ENCODE measurements at places on chromosomes 6 and 20.
A peak's percentile ranks its signal among the peaks of the same experiment; 100 is the strongest.

- DNase-seq, result no peak
Measured at GRCh38 chr20:145877-146276, 3.5 kb downstream of the DEFB126 start.

- no peak for DNase-seq
Measured at GRCh38 chr20:22716821-22717351, 132.5 kb upstream of the FOXA2 start.

GRCh38 chr6:161476711-161477110 lies 202.8 kb upstream of the AGPAT4 start:
- DNase-seq, result peak; percentile 3

DNA sequence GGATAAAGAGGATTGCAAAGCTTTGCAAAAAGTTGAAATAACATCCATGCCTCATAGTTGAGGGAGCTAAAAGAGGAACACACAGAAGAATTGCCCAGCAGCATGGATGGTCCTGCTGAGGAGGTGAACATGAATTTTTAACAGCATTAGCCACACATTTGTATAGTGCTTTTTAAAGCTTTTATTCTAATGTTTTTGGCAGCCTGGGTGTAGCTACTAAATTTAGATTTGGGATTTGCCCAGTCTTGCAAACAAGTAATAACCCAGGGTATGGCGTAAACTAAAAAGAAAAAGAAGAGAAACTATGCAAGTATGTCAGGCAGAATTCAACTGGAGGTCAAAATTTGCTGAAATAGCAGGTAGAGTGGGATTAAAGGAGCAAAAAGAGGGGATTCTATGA lies 75.1 kb upstream of the PTPRK start:
- DNase-seq, result no peak

DNA sequence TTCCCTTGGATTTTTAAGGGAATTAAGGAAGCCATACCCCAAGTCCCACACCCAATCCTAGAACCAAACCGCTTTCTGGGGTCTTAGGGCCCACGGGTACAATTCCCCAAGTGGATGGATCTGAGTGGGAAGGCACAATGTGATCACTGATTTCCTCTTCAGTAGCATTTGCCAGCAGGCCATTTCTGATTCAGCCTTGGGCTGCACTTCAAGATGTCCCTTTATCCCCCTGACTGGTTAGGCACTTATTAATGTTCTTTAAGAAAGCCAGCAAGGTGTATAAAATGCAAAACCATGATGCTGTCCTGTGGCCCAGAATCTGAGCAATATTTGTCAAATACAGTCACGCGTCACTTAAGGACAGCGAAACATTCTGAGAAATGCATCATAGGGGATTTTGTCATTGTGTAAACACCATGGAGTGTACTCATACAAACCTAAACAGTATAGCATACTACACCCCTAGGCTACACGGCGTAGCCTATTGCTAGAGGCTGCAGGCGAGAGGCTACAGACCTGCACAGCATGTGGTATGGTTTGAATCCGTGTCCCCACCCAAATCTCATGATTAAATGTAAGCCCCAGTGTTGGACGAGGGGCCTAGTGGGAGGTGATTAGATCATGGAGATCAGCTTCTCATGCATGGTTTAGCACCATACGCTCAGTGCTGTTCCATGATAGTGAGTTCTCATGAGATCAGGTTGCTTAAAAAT lies 234.2 kb downstream of the NRN1 start:
- no peak for DNase-seq

GRCh38 chr6:108927927-108928326 lies 79.7 kb downstream of the ARMC2 start:
- no peak for DNase-seq

- DNase-seq, result no peak
Measured at GRCh38 chr6:34671801-34672656, 24.5 kb downstream of the ILRUN start.

DNA sequence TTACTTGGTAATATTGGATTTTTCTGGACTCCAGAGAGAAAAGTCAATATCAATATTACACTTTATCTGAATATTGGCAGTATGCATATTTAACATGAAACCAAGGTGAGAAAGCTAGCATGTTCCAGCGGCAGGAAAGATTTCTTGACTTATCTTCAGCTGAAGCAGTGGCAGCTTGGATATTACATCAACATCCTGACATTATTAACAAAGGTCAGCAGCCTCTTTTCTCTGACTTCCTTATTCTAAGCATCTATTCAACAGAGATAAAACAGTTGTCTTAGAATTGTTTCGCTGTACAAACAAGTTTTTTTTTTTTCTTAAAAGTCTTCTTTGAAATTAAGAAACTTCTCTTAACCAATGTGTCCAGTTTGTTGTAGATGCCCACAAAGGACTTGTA lies 11.8 kb downstream of the DCBLD1 start:
- no peak for DNase-seq

DNA sequence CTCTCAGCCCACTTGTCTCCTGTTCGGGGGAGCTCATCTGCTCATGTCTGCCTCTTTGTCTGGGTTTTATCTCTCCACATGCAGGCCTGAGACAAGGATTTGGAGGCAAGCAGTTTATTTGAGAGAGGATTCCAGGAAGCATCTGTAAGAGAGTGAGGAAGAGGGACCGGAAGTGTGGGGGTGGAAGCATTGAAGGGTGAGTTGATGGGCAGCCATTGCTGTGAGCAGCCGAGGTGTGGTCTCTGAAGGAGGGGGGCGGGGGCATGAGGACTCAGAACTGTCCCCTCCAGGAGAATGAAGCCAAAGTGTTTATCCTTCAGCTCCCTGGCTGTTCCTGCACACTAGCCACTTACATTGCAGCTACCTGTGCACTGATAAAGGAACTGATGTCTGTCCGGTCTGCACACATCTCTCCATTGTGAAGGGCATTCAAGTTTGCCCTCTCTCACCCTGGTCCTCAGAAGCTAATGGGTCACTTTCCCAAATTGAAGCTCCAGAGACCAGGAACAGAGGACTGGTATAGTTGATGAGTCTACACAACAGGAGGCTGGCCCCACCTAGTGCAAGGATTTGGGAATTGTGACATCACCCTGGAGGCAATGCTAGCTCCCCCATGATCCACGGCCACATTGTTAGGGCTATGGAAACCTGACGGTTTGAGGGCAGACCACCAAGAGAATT lies 100.5 kb upstream of the FOXA2 start:
- DNase-seq, result no peak

All from NCI-H1436 (cell line).